Articular chondrocyte of knee joint (primary cell): ENCODE measurements at places on chromosomes 5 and 9. TPM values are rescaled to one million over a fixed set of nuclear protein-coding genes. Genes with fewer than 3 reads are reported as not detected.

The ADRA1B gene
- 0.13 and 0.76 TPM in 2 replicates for total RNA-seq

The GABRA1 gene
- total RNA-seq, result not detected in 2 replicates

The AKNA gene
- 11.9 and 13.3 TPM in 2 replicates for total RNA-seq

The SCGB3A2 gene
- total RNA-seq, result not detected in 2 replicates

The IRGM gene
- total RNA-seq, result 0.13 TPM in 1 of 2 replicates, not detected in the other

The PCDHGB2 gene
- total RNA-seq, result 6.5 and 6.8 TPM in 2 replicates

The PHYHD1 gene
- total RNA-seq, result 9.1 and 10.3 TPM in 2 replicates

The FAM120A gene
- 117 and 129 TPM in 2 replicates for total RNA-seq

The TRIM36 gene
- total RNA-seq, result 0.13 and 0.32 TPM in 2 replicates

The TSSK1B gene
- 0.43 and 0.52 TPM in 2 replicates for total RNA-seq

The SPRY4 gene
- total RNA-seq, result 11.9 and 27.2 TPM in 2 replicates

The GABRP gene
- total RNA-seq, result 0.11 TPM in 1 of 2 replicates, not detected in the other

The TOR4A gene
- 8.6 and 13.4 TPM in 2 replicates for total RNA-seq

The STKLD1 gene
- 0.32 and 1.3 TPM in 2 replicates for total RNA-seq

The ENTREP1 gene
- under 0.01 TPM in 1 of 2 replicates, not detected in the other for total RNA-seq

The GPX8 gene
- total RNA-seq, result 201 and 265 TPM in 2 replicates
